Common myeloid progenitor, CD34-positive (primary cell): ENCODE measurements at places on chromosomes 7 and 10.
A peak's percentile ranks its signal among the peaks of the same experiment; 100 is the strongest.

DNA sequence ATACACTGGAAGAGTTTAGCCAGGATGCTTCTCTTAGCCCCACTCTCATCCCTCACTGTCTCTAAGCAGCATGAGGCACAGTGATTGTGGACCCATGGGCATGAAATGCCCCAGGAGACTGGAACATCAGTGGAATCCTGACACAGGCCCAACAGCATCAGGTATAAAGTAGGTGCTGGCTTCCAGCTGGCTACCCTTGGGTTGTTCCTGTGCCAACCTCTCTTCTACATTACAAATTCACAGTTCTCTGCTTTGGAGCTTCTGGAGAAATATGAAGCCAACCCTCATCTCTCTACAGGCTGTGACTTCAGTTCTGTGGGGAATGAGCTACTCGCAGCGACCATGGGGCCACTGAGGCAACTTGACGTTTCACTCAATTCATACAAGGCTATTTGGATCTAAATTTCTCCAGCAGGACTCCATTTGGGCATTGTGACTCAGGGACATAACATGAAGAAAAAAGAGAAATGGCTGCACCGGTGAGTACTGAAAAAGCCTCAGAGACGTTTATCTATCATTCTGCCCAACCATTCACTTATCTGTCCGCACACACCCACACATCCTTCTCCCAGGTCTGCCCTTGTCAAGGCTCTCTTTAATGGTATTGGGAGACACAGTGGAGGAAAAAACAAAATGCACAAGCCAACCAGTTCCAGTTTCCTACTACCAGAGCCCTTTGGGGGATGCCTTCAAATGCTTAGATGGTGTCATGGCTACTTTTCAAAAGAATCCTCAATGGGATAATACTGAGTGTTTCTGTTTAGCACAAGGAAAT, 35.4 kb upstream of the TM9SF3 start:
- H3K36me3 ChIP-seq = peaks cover 48% of the 10 kb centered on the region
- no peaks in the 10 kb centered on the region for H3K27me3 ChIP-seq
- H3K4me1 ChIP-seq = no peaks in the 10 kb centered on the region
- no peak overlapping the region for H3K27ac ChIP-seq

DNA sequence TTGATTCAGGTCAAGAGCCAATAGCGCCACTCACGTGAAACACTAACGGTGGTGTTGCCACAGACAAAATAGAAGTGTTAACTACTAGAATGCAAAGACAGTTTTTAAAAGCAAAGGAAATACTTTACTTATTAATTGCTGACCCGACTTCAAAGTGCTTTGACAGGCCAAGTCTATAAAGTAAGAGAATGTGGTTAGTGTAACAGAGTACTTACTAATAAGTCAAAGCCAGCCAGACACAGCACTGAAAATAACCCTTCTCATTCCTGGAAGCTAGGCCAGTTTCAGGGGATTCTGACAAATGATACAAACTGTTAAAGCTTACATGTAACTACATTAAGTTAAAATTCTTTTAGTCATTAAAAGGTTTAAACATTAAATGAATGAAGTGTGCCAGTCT, 50.3 kb downstream of the ENO4 start:
- no peak overlapping the region for H3K4me3 ChIP-seq
- H3K27ac ChIP-seq = no peak overlapping the region
- H3K4me1 ChIP-seq = no peaks in the 10 kb centered on the region
- H3K27me3 ChIP-seq = no peaks in the 10 kb centered on the region
- no peak for DNase-seq

DNA sequence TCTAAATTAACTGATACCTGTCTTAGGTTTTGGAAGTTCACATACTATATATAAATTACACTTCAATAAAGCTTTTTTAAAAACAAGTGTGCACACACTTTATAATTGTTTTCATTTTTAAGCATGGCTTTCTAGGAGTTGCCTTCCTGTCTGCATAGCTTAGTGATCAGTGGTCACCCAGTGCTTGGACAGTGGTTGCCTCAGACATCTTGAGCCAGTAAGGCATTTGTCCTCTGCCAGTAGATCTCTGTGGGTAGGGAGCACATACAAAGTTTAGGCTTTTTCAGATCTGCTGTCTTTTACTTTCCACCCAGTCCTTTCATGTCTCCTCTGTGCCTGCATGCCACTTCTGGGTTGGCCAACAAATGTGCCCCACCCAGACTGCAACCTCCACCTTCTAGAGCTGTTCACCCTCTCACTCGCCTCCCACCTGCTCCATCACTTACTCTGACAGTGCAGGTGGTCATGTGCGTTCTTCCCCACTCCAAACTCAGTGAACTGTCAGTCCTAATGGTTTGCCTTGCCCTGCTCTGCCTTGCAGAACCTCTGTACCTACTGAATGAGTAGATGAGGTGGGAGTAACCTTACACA, 31.7 kb downstream of the TPST1 start:
- DNase-seq = no peak
- no peaks in the 10 kb centered on the region for H3K36me3 ChIP-seq
- no peak overlapping the region for H3K4me3 ChIP-seq
- H3K27me3 ChIP-seq = no peaks in the 10 kb centered on the region
- no peak overlapping the region for H3K27ac ChIP-seq
- no peaks in the 10 kb centered on the region for H3K4me1 ChIP-seq

GRCh38 chr7:121302214-121302745, 26.5 kb upstream of the WNT16 start:
- H3K27ac ChIP-seq = no peak overlapping the region
- peaks cover 6% of the 10 kb centered on the region for H3K27me3 ChIP-seq
- H3K36me3 ChIP-seq = no peaks in the 10 kb centered on the region
- H3K4me3 ChIP-seq = no peak overlapping the region
- H3K4me1 ChIP-seq = no peaks in the 10 kb centered on the region
- DNase-seq = no peak

GRCh38 chr7:16779051-16779450, 25.5 kb downstream of the TSPAN13 start:
- no peak overlapping the region for H3K27ac ChIP-seq
- peaks cover 13% of the 10 kb centered on the region for H3K4me1 ChIP-seq
- H3K4me3 ChIP-seq = no peak overlapping the region
- DNase-seq = peak; percentile 51
- H3K36me3 ChIP-seq = peaks cover 11% of the 10 kb centered on the region

- DNase-seq = no peak
- H3K4me1 ChIP-seq = no peaks in the 10 kb centered on the region
- H3K27ac ChIP-seq = no peak overlapping the region
- H3K36me3 ChIP-seq = no peaks in the 10 kb centered on the region
- H3K27me3 ChIP-seq = no peaks in the 10 kb centered on the region
Observed at GRCh38 chr7:111282626-111283025, 191.7 kb downstream of the LRRN3 start.

- DNase-seq = no peak
- H3K27me3 ChIP-seq = no peaks in the 10 kb centered on the region
- H3K4me3 ChIP-seq = no peak overlapping the region
- no peaks in the 10 kb centered on the region for H3K36me3 ChIP-seq
Observed at GRCh38 chr7:68015978-68016532, 1019.4 kb downstream of the TYW1 start.

GRCh38 chr10:79446758-79447084, 1.3 kb upstream of the ZCCHC24 start:
- peaks cover 38% of the 10 kb centered on the region for H3K4me1 ChIP-seq
- no peaks in the 10 kb centered on the region for H3K36me3 ChIP-seq
- peaks cover 4% of the 10 kb centered on the region for H3K27me3 ChIP-seq
- no peak overlapping the region for H3K27ac ChIP-seq
- DNase-seq = no peak
- H3K4me3 ChIP-seq = peak overlapping the region; percentile 68

DNA sequence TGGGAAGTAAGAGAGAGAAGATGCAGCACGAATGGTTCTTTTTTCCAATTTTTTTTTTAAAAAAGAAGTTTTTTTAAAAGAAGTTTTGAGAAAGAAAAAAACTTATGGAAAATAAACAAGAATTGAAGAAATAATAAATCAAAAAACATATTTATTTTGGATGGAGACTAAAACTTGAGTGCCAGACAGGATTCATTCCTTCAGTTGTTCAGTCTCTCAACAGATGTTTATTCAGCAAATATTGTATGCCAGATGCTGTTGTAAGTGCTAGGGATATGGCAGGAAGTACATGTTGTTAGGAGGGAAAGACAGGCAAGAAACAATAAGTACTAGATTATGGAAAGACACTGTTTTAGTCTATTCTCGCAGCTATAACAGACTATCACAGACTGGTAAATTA, 750.7 kb upstream of the PHF14 start:
- no peaks in the 10 kb centered on the region for H3K36me3 ChIP-seq
- H3K4me1 ChIP-seq = no peaks in the 10 kb centered on the region
- DNase-seq = no peak
- no peak overlapping the region for H3K27ac ChIP-seq
- no peak overlapping the region for H3K4me3 ChIP-seq
- no peaks in the 10 kb centered on the region for H3K27me3 ChIP-seq

- peaks cover 22% of the 10 kb centered on the region for H3K4me1 ChIP-seq
- peak overlapping the region; percentile 79 for H3K27ac ChIP-seq
- no peak for DNase-seq
- H3K36me3 ChIP-seq = no peaks in the 10 kb centered on the region
- H3K4me3 ChIP-seq = peak overlapping the region; percentile 88
Observed at GRCh38 chr7:73521636-73522104, 423 bp downstream of the BAZ1B start.

- no peak for DNase-seq
- H3K36me3 ChIP-seq = no peaks in the 10 kb centered on the region
- H3K27me3 ChIP-seq = no peaks in the 10 kb centered on the region
- H3K4me3 ChIP-seq = no peak overlapping the region
Observed at GRCh38 chr7:77561352-77561751, 24.3 kb downstream of the PTPN12 start.

DNA sequence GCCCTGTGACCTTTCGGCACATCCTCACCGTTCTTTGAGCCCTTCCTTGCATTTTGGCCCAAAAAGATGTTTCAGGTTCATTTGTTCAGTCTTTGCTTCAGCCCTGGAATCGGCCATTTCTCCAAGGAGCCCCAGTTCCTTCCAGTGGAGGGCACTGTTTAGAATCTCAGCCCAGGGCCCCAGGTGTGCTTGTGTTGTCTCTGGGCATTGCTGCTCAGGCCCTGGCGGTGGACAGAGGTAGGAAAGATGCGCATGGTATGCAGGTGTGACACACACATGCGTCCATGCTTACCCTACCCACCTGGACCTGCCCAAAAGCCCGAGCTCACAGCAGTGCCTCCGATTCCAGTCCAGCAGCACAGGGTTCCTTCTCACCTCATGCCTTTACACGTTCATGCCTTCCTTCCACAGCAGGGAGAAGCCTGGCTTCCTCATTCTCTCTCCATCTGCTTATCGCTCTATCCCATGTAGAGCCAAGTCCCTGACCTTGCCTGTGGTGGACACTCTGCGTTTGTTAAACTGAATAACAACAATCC, 70.6 kb downstream of the LHPP start:
- DNase-seq = no peak
- H3K4me3 ChIP-seq = no peak overlapping the region
- no peaks in the 10 kb centered on the region for H3K27me3 ChIP-seq
- no peak overlapping the region for H3K27ac ChIP-seq

- H3K36me3 ChIP-seq = no peaks in the 10 kb centered on the region
- H3K27me3 ChIP-seq = no peaks in the 10 kb centered on the region
- H3K4me1 ChIP-seq = no peaks in the 10 kb centered on the region
- no peak overlapping the region for H3K27ac ChIP-seq
- H3K4me3 ChIP-seq = no peak overlapping the region
Observed at GRCh38 chr7:15504351-15504750, 57.5 kb downstream of the AGMO start.

- no peak for DNase-seq
- no peak overlapping the region for H3K4me3 ChIP-seq
- no peaks in the 10 kb centered on the region for H3K36me3 ChIP-seq
- H3K27ac ChIP-seq = no peak overlapping the region
Observed at GRCh38 chr10:112835217-112835715, 114.8 kb upstream of the TCF7L2 start.

DNA sequence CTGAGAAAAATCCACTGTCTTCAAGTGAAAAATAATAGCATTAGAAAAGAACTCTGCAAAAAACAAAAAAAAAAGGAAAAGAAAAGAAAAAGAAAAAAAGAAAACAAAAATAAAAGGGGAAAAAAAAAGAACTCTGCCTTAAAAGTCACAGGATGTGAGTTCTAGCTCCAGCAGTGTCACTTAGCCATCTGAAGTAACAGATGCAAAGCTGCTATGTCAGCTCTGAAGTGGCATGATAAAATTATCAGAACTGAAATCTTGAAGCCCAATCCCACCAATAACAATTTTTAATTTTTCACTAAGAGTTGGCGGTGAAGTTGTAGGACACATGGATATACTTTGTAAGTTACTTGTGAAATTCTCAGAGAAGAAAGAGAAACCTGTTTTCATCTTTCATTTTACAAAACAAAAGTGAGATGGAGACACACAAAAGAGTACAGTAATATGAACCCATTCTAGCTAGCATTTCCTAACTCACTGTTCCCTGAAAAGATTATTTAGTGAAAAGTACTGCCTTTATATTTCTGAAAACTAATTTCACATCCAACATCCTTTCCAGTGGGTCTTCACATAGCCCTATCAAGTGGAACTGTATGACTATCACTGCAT, 103.5 kb downstream of the ELAPOR2 start:
- H3K4me1 ChIP-seq = no peaks in the 10 kb centered on the region
- no peak overlapping the region for H3K4me3 ChIP-seq
- H3K36me3 ChIP-seq = no peaks in the 10 kb centered on the region
- H3K27me3 ChIP-seq = no peaks in the 10 kb centered on the region

DNA sequence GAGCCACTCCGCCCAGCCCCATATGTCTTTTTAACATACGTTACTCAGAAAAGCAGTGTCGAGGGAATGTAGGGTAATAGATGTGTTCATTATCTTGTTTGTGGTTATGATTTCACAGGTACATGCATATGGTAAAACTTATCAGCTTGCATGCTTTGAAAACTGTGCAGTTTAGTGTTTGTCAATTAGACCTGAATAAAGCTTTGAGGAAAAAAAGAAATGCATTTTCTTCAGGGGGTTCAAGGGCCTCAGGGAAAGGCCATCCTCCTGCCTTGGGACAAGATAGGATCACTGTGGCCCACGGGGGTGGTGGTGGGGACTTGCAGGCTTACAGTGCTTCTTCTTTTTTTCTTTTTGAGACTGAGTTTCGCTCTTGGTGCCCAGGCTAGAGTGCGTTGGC, 16.0 kb upstream of the C10orf95 start:
- no peaks in the 10 kb centered on the region for H3K4me1 ChIP-seq
- H3K27ac ChIP-seq = no peak overlapping the region
- H3K36me3 ChIP-seq = peaks cover 6% of the 10 kb centered on the region
- no peak for DNase-seq
- no peaks in the 10 kb centered on the region for H3K27me3 ChIP-seq
- H3K4me3 ChIP-seq = no peak overlapping the region

- H3K4me1 ChIP-seq = no peaks in the 10 kb centered on the region
- DNase-seq = peak; percentile 14
Observed at GRCh38 chr7:30681815-30682211, 443 bp downstream of the CRHR2 start.

GRCh38 chr10:120095875-120096274, 203.3 kb downstream of the SEC23IP start:
- no peaks in the 10 kb centered on the region for H3K27me3 ChIP-seq
- DNase-seq = no peak
- no peak overlapping the region for H3K27ac ChIP-seq
- no peaks in the 10 kb centered on the region for H3K4me1 ChIP-seq

GRCh38 chr7:378041-378420, 88.1 kb downstream of the FOXL3 start:
- H3K27me3 ChIP-seq = no peaks in the 10 kb centered on the region
- no peaks in the 10 kb centered on the region for H3K36me3 ChIP-seq
- peaks cover 45% of the 10 kb centered on the region for H3K4me1 ChIP-seq
- H3K4me3 ChIP-seq = no peak overlapping the region
- no peak for DNase-seq

GRCh38 chr7:84188786-84189405, 5.7 kb downstream of the SEMA3A start:
- H3K4me3 ChIP-seq = no peak overlapping the region
- no peak overlapping the region for H3K27ac ChIP-seq
- H3K4me1 ChIP-seq = no peaks in the 10 kb centered on the region
- no peaks in the 10 kb centered on the region for H3K36me3 ChIP-seq

- DNase-seq = no peak
- no peak overlapping the region for H3K4me3 ChIP-seq
- no peaks in the 10 kb centered on the region for H3K36me3 ChIP-seq
Observed at GRCh38 chr7:49644396-49645166, 128.9 kb upstream of the VWC2 start.
